ENCODE measurements at places on chromosomes 1 and 21.

GRCh38 chr1:187034501-187034900 lies 205.8 kb downstream of the PLA2G4A start:
- DNase-seq = no peak

DNA sequence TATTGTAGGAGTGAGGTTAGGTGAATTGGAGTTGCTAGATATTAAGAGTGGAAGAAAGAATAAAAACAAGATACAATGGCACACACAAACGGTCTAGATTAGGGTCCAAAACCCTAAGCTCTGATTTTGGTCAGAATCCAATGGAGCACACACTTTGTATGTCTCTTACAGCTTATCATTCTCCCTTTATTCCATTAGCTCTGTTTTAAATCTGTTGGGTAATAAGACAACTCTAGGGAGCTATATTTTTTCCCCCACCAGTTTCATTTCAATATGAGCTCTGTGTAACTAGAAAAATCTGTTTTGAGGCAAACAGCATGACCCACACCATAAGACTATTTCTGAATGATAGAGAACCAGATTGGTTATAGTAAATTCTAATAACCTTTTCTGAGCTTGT lies 465.6 kb downstream of the ADGRL2 start:
- DNase-seq = no peak

DNA sequence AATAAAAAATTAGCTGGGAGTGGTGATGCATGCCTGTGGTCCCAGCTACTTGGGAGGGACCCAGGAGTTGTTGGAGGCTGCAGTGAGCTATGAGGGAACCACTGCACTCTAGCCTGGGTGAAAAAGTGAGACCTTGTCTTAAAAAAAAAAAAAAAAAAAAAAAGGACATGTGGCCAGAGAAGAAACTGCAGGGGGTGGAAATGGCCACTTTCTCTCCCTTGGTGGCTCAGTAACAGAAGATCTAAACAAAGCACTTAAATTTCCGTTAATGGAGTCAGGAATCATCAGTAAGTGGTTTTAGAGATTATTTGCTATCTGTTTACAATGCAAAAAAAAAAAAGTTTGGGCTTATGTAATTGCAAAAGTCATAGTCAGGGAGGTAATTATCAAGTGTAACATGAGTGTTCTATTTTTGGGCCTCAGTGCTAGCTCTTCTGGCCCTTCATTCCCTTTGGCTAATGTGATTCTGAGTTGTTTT lies 19.3 kb upstream of the OPRD1 start:
- DNase-seq = no peak

GRCh38 chr1:93384656-93385055 lies 38.9 kb downstream of the DR1 start:
- no peak for DNase-seq

- DNase-seq = no peak
Measured at GRCh38 chr1:161198194-161198896, 509 bp downstream of the ADAMTS4 start.

GRCh38 chr1:60133848-60134247 lies 60.3 kb upstream of the C1orf87 start:
- DNase-seq = no peak

DNA sequence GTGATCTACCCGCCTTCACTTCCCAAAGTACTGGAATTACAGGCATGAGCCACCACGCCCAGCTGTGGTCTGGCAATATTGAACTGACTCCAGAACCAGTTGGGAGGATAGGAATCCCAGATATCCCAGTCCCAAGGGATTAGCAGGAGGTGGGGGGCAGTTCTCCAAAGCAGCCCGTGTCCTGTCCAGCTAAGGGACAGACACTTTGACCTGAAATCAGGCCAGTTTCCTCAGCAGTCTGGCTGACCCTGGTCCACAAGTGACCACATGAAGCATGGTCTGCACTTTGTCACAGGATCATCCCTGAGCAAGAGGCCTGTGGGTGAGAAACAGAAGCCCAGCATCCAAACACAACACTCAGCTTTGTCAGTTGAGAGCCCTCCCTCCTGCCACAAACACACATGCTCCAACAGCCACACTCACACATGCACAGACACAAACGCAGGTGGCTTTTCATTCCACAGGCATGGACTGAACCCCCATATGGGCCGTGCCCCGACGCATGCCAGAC lies 2.7 kb upstream of the FDPS start:
- no peak for DNase-seq

GRCh38 chr1:107925565-107925964 lies 39.4 kb downstream of the VAV3 start:
- no peak for DNase-seq

DNA sequence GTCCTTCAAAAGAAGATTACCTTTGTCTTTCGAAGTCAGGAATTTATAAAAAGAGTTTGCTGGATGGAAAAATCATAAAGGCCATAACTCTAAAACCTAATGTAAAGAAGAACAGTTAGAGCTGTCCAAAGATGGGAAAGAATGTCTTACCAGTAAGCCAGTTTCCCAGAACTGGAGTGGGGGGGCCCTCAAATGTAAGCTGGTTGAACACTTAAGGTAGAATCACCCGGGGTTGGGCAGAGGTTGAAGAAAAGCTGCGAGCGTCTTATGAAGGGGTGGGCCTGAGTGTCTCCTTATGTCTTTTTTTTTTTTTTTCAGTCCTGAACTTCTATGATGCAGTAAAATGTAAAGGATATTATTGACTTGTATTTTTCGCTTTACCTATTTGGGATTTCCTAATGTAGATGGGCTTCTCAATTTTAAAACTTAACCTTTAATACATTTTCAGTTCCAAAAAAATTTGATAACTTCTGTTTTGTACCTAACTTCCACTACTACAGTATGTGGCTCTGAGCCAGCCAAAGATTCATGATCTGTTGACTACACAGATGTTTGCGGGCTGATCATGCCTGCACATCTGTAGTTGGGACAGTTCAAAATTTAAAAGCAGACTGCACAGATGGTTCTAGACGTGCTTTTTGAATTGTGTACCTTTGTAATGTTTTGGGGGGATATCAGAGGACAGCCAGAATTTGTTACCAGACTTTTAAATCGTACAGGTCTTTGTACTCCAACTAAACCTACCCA lies 43.6 kb downstream of the NFYC start:
- no peak for DNase-seq

DNA sequence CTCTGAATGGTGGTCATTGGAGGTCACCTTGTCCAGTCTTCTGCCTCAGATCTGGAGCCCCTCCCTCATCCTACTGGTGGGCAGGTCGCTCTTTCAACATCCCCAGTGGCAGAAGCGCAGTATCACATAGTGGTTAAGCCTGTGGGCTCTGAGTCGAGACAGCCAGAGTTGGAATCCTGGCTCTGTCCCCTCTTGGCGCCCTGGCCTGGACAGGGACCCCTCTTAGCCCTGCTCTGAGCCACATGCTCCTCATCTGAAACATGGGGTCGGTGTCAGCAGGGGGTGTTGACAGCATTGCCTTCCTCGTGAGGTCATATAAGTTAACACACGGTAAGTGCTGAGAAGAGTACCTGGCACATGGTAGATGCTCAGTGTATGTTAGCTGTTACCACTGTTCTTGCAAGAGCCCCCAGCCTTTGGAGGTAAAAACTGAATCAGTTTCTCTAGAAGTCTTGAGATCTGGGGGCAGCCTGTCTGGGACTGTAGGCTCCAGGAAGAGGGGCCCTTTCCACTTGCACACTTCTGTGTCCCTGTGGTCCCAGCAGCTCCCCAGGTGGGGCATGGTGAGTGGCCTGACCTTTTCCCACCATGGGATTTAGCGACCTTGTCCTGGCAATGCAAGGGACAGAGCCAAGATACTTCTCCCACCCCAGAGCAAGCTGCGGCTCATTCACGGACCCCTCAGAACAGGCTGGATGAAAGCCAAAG lies 6.4 kb downstream of the ZC3H12A start:
- no peak for DNase-seq

DNA sequence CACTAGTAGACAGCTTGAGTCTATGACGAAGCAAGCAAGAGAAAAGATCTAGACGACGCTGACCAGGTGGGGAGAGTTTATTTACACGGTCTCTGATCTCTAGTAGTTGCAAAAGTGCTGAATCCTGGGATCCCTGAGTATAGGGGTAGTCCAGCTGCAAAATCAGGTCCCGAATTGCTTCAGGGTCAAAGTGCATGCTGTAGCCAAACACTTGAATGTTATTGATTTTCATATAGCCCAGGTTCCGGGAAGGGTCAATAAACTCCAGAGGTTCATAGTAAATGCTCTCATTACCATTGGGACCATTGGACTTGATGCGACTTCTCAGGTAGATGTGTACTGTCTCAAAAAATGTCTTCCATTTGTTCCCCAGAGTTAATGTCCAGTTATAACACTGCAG lies 379.6 kb downstream of the BRINP3 start:
- no peak for DNase-seq

- no peak for DNase-seq
Measured at GRCh38 chr1:55484173-55484572, 269.0 kb upstream of the USP24 start.

DNA sequence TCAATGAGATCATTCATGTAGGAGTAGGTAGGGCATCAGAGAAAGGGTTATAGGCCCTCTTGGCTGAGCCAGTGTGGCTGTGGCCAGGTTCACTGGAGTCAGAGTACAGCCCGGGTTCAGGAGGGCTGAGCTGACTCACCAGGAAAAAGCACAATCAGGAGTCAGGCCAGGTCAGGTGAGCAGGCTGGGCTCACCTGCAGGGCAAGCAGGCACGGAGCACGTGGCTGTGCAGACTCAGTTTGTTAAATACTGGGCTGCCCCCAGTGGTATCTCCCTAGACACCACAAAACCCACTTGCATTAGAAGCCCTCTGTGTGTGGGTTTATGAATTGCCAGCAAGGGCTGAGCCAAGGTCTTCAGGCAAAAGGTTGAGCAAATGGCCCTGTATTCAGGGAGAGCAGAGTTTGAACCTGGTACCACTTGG lies 122.1 kb upstream of the SERBP1 start:
- DNase-seq = no peak

DNA sequence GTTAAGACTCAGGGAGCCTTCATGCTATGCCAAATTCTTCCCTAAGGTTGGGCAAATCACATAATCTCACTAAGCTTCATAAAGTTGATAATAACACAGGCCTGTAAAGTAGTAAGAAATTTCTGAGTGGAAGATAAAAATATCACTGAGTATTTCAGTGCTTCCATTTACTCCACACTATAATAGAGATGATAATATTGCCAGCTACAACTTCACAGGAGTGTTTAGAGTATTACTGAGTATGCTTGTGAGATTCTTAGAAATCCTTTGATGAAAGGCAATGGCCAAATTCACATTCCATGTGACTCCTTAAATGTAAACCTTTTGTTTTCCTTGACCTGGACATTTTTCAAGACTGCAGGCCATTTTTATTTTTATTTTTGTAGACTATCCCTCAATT lies 10.4 kb downstream of the ITGB3BP start:
- no peak for DNase-seq

GRCh38 chr21:44459712-44460440 lies 4.6 kb downstream of the LRRC3 start:
- no peak for DNase-seq

DNA sequence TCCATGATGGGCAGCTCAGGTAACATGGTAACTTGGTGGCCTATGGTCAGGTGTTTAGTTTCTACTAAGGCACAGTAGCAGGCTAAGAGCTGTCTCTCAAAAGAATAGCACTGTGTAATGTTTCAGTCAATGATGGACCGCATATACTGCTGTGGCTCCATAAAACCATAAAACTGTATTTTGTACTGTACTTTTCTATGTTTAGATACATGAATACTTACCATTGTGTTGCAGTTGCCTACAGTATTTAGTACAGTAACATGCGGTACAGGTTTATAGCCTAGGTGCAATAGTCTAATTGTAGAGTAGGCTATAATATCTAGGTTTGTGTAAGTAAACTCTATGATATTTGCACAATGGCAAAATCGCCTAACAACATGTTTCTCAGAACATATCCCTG lies 50.6 kb downstream of the SLC2A1 start:
- no peak for DNase-seq

DNA sequence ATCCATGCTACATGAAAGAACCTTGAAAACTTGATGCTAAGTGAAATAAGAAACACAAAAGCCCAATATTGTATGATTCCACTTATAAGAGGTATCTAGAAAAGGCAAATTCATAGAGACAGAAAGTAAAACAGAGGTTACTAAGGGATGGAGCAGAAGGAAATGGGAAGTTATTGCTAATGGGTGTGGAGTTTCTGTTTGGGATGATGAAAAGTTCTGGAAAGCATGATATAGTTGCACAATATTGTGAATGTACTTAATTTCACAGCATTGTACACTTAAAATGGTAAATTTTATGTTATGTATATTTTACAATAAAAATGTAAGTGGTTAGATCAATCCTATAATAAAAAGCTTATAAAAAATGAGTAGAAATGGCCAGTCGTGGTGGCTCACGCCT lies 1.6 kb upstream of the NECAP2 start:
- no peak for DNase-seq

- no peak for DNase-seq
Measured at GRCh38 chr1:36517011-36517771, 34.5 kb upstream of the CSF3R start.

DNA sequence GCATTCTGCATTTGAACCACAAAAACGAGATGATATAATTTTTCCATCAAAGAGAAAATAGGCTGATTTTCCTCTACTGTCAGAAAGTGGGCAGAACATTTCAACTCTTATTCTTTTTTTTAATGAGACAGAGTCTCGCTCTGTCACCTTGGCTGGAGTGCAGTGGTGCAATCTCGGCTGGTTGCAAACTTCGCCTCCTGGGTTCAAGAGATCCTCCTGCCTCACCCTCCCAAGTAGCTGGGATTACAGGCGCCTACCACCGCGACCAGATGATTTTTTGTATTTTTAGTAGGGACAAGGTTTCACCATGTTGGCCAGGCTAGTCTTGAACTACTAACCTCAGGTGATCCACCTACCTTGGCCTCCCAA lies 11.6 kb downstream of the DSTYK start:
- DNase-seq = no peak

- no peak for DNase-seq
Measured at GRCh38 chr1:51792864-51793263, 85.7 kb downstream of the NRDC start.

DNA sequence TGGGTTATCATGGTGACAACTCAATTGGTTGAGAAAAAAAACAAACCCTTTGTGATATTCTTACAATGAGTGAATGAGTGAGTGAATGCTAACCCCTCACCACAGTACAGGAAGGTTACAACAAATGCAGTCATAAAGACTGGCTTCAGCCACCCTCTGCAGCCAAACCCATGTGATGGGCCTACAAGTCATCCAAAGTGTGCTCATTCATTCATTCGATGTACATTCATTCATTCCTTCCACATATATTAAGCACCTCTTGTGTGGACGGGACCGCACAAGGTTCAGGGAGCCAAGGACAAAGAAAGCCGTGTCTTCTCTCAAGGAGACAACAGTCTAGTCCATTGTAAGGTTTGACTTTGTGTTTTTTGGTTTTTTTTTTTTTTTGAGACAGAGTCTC lies 49.4 kb downstream of the WDR4 start:
- DNase-seq = no peak

DNA sequence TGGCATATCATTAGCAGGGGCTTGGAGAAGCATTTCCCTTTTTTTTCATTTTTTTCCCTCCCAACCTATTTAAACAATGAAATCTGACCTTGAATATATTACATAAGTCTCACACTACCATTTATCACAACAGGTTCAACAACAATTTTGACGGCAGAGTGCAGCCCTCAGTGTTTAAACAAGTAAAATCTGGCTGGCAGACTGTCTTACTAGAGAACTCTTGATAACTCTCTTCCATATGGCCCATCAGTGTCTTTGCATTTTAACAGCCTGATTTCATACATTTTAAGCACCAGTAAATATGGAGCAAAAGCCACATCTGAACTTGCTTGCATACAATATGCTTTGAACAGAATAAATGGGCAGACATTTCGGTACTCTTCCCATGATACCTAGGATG lies 213.0 kb downstream of the KCTD3 start:
- no peak for DNase-seq

- no peak for DNase-seq
Measured at GRCh38 chr1:53172426-53173128, 24.0 kb upstream of the CPT2 start.

All from activated CD4-positive, CD25-positive, alpha-beta regulatory T cell (primary cell).